ENCODE measurements at places on chromosomes 5 and 9.

DNA sequence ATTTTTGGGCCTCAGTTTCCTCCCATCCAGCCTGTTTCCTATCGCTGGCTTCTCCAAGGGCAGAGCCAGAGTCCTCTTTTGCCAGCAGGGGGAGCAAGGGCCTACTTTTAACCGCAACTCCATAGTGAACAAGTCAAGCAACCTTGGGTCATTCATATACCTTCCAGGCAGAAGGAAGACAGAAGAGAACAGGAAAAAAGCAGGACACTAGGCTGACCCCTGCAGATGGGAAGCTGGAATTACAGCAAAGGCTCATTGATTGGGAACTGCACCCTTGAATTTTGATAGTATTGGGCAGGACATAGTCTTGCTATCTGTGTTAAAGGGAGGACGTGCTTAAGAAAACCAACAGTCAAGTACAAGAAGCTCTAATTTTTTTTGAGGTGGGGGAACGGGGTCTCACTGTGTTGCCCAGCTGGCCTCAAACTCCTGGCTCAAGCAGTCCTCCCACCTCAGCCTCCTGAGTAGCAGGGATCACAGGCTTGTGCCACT, 30.1 kb downstream of the QRFP start:
- peak; percentile 28 for DNase-seq

DNA sequence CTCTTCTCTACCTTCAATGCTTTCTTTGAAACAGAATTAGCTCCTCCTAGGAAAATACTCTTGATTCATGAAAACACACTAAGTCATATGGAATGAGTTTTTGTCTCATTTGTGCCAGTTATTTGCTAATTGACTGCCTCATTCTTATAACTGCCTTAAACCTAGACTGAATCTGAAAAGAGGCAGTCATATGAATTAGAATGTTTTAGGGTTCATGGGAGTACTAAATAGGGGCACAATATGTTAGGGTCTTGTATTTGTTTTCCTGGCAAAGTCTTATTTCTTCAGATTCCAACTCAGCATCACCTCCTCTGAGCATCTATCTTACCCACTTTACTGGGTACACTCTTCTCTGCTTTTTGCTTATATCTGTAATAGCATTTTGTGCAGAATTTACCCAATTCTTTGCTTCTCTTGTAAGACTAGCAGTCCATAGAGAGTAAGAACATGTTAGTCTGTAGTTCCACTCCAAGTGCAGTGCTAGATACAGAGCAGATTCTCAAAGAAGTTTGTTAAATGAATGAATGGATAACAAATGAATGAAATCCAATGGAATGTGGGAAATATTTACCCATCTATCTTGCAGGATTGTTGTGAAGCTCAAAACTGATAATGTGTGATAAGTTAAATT, 43.9 kb upstream of the ALDH1A1 start:
- DNase-seq: no peak

DNA sequence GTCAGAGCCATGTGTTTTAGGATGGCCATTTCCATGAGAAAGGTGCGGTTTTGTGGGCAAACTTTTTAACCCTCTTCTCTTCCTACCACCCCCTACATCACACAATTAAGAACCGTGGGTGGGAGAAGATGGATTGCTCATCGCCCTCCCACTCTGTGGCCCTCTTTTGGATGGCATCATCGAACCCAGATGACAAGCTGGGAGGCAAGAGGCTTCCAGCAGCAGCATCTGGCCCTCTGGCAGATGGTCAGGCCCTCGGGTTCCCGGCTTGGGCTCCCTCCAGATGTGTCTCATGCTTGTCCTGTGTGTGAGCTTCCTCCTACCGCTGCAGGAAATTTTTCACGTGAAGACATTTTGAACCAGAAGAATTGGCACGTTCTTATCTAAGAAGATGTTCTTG, 199.9 kb downstream of the EBF1 start:
- DNase-seq: no peak

DNA sequence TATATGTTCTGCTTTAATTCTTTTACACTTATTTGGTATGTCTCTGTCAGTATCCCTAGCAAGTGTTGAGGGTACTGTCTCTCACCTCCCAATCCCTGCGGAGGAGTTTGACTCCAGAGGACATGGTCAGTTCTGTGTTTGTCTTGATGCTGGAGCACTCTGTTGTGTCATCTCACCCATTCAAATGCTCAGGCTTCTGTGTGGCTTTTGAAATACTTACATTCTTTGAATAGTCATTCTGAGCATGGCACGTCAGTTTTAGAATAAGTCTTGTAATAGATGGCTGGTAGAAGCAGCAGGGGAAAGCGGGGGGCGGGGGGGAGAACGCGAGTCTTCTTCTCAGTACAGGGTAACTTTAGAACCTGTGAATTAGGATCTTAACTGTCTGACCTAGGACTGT, 12.3 kb downstream of the MAST4 start:
- DNase-seq: no peak

- no peak for DNase-seq
Measured at GRCh38 chr9:35340046-35340445, 149.9 kb upstream of the RUSC2 start.

DNA sequence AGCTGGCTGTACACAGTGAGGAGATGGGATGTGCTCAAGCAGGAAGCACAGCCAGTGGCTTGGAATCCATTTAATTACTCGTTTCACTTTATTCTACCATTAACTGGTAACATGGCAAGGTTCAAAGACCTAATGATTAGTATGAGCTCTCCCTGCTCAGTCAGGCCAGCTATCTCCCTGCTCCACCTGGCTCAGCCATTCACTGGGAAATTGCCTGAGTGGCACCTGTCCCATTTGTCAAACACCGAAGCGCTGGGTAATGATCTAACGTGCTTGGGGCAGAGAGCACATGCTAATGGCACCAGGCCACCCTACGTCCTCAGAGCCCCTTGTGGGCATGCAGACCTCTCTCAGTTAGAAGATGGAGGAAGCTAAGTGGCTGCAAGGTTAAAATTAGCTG, 162.2 kb downstream of the TTLL11 start:
- DNase-seq: no peak

GRCh38 chr9:116646661-116647514, 40.2 kb upstream of the TRIM32 start:
- DNase-seq: no peak

DNA sequence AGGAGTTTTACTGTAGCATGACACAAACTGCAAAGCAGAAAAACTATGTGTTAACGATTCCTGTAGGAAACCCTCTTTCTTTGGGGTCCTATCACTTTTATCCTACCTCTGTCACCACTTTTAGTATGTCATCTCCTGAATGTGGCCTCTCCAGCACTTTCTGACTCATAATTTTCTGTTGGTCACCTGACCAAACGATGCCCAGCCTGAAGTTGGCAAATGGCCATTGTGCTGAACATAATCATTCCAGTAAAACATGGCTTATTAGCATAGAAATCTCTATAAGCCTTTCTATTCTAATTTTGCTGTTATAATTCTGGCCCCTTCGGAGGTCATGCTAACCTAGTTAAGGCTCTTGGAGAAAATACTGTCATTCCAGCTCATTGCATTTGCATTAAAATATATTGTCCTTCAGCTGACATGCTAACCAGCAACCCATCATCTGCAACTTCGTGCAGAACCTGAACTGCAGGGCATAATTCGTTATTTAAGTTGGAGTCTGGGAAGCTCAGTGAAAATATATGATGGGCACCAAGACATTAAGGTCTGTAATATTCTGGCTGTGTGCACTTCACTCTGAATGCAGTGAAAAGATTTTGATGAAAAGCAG, 140.3 kb downstream of the NMUR2 start:
- DNase-seq: no peak

DNA sequence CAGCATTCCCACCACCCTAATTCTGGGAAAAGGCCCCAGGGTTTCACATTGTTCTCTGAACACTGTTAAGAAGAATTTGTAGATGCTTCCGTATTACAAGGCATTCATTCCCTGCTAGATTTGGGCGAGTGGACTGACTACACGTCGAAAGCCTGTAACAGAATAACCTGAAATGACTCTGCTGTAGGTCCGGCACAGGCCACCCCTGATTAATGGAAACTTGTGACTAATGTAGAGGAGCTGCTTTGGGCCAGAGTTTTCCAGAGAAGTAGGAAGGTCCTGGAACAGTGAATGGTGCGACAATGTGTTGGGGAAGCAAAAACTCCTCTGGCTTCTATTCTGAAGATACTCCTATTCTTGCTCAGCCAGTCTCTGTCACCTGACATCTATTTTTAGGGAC, 87.6 kb downstream of the NR3C1 start:
- no peak for DNase-seq

- DNase-seq: no peak
Measured at GRCh38 chr9:127537792-127538191, 74.3 kb upstream of the STXBP1 start.

GRCh38 chr5:78543292-78543691, 105.3 kb downstream of the LHFPL2 start:
- DNase-seq: no peak

Data from stimulated activated CD4-positive, alpha-beta T cell treated with anti-CD3 and anti-CD28 coated beads, Interleukin-1b, Interleukin-23, amount 100 ng/mL, for 1 hour (primary cell).